NCI-H226 (cell line): ENCODE measurements at places on chromosomes 11 and 22.

- peak; percentile 61 for DNase-seq
These were observed 158.7 kb upstream of the SYT13 start for GRCh38 chr11:45444796-45445195.

GRCh38 chr11:109076870-109077269 lies 345.1 kb upstream of the C11orf87 start:
- DNase-seq: no peak

DNA sequence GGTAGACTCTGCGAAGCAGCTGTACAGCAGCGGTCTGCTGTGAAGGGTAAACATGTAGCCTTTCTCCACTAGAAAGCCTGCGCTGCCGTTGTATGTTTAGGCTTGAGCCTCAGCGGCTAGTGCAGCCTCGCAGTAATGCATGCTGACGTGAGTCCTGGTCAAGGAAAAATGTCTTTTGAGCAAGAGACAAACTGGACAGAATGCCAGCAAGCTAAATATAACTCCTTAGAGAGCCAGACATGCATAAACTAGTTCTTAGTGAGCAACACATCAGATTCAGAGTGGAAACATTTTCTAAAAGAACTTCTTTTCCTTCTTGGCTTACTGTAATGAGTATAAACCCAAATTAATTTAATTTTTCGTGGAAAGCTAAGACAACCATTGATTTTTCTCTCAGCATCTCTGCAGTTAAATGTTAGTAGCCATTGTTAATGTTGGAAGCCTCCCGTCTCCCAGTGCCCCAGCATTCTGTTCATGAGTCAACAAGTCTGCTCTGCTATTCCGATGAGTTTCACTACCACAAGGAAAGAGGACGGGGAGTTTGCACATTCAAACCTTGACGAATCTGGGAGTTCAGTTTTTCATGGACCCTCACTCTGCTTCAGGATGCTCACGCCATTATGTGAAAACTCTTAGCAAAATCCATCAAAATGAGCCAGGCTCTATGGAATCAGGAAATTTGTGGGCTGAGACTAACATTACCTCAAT lies 51.4 kb downstream of the JAM3 start:
- DNase-seq: no peak

DNA sequence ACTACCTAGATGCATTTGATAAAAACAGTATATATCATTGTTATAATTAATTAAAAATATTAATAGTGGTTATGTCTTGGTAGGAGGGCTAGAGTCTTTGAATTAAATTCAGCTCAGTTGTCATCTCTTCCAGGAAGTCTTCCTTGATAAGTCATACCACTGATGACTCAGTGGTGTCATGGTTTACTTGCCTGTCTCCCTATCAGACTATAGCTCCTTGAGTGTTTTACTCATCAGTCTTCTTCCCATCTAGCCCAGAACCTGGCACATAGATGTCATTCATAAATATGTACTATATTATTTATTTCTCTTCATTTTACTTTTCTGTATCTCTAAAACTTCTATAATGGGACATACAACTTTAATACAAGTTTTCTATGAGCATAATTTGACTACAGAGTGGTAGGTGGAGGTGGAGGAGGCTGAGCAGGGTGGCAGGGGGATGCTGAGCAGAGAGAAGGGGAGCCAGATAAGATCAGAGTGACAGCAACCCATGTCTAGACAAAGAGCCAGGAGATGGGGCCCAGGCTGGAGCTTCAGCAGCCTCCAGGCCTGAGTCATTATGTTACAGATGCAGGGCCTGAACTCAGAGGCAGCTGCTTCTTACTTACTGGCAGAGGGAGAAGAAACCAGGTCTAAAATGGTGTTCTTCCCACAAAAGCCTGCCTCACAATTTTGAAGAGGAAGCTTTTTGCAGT lies 82.3 kb upstream of the PHOX2A start:
- DNase-seq: peak; percentile 57

GRCh38 chr11:64715110-64715509 lies 7.9 kb downstream of the NRXN2 start:
- no peak for DNase-seq

- DNase-seq: peak; percentile 70
These were observed 452.0 kb upstream of the CCDC179 start for GRCh38 chr11:23311986-23312940.

GRCh38 chr11:81497202-81497804 lies 1236.4 kb downstream of the FAM181B start:
- DNase-seq: peak; percentile 1

GRCh38 chr11:117570701-117571100 lies 226.3 kb downstream of the DSCAML1 start:
- DNase-seq: no peak

GRCh38 chr11:19419021-19419750 lies 178.4 kb upstream of the E2F8 start:
- DNase-seq: peak; percentile 72

- DNase-seq: no peak
These were observed 9.8 kb downstream of the SCN4B start for GRCh38 chr11:118142809-118143208.

DNA sequence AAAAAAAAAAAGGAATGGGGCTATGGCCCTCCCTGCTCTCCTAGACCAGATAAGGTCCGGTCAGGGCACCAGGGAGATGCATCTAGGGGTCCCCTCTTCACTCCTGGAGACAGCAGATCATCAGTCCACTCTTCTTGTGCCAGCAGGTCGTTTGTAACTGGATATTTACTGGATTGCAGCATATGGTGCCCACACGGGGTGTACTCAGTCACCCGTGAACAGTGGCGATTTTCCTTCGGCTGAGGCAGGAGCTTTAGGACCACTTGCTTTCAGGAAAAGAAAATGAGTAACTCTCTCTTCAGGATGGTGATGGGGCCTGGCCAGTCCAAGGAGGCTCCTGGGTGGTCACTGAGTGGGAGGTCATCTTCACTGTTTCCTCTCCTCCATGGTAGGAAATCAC lies 38.3 kb upstream of the RAB1B start:
- no peak for DNase-seq

GRCh38 chr11:79219186-79220045 lies 221.4 kb downstream of the TENM4 start:
- no peak for DNase-seq

DNA sequence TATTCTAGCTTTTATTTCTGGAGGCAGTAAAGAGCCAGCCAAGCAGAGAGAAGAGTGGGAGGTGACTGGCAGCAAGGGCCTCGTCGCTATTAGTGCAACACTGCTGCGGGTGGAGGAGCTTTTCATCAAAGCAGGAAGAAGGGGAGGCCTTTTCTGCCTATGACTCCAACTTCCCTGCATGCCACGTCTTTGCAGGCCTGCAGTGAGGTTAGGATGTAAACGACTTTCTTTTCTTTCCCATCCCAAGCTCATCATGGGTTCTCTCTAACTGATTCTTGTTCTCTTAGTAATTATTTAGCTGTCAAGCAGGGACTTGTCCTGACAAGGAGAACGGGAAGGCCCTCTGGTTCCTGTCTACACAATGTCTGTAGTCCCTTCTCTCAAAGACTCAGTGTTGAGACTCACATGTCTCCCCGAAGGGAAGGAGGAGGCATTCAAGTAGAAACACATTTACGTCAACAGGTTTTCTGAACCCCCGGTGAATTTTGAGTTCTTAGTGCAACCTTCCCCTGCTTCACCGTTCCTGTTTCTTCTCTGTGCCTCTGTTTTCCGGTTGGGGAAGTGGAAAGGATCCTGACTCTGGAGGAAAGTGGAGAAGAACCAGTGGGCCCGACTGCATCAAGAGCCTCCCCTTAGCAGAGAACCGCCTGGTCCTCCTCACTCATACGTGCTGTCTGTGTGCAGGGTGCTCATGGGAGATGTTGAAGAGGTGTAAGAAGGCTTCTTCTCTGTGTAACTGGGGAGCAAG lies 56.9 kb downstream of the PACS1 start:
- no peak for DNase-seq

- no peak for DNase-seq
These were observed 22.5 kb upstream of the ALG8 start for GRCh38 chr11:78161962-78162371.

- DNase-seq: no peak
These were observed 188.0 kb upstream of the NCAM1 start for GRCh38 chr11:112773264-112773663.

GRCh38 chr11:7281079-7281478 lies 29.4 kb downstream of the SYT9 start:
- DNase-seq: peak; percentile 43

DNA sequence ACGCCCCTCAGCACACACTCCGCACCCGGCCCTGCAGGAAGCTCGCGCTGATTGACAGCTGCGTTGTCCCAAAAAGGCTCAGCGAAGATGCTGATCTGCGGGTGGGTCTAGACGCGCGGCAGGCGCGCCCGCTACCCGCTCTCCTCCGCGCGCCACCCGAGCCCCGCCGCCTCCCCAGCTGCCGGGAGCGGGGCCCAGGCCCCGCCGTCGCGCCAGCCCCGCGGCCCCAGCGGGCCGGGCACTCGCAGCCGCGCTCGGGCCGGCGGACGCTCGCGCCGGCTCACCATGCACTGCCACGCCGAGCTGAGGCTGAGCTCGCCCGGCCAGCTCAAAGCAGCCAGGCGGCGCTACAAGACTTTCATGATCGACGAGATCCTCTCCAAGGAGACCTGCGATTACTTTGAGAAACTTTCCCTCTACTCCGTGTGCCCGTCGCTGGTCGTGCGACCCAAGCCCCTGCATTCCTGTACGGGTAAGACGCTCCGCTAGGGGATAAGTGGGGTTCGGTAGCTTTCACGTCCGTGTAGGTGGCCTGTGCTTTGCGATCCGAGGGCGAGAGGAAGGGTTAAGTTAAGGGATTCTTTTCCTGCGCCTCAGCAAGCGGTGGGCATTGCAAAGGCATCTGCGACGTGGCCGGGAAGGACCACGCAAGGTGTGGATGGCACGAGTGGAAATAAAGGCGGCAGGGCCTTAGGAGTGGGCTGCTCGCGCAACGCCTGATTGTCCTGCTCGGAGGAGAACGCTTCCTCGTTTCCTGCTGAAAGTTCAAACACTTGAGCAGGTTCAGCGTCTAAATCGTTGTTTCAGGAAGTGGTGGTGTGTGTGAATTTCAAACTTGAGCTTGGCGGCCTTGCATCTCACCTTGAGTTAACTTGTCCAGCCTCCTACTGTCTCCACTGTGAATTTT lies at the start of gene BARX2:
BARX2 (plus strand) TSS at position 98 of the 907 bp plus-strand sequence; CDS start at position 286, 188 bp downstream.
- peak; percentile 67 for DNase-seq

DNA sequence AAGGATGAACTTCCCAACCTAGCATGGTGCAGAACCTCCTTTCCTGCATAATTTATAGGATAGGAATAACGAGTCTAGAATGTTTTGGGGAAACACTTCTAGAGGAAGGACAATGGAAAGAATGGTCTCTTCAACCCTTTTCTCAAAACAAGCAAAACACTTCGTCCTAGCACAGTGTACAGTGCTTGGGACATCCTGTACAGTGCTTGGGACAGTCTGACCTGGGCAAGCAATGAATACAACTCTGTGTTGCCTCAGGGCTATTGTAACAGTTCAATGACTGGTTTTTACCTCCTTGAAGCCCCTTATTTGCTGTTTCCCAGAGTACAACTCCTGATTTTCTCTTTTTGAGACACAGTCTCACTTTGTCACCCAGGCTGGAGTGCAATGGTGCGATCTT lies 1.6 kb upstream of the ADAMTS8 start:
- DNase-seq: no peak

GRCh38 chr11:131278472-131278871 lies 91.9 kb upstream of the NTM start:
- no peak for DNase-seq

DNA sequence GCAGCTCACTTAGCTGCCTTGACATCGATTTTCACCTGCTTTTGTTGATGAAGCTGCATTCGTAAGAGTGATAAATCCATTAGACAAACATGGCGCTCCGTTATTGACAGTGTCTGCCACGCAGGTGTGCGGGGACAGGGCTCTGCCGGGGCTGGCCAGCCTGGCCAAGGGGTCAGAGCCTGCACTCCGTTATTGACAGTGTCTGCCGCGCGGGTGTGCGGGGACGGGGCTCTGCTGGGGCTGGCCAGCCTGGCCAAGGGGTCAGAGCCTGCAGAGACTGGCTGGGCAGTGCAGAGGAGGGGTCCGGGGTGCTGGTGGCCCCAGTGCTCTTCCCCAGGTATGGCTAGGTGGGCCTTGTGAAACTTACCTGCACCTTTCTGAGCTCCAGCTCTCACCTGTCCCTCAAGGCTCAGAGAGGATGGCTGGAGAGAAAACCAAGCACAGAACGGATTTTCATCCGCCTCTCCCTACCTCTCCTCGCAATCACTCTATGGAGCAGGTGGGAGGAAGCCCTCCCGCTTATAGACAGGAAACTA lies 101.6 kb upstream of the B3GAT1 start:
- DNase-seq: no peak

- no peak for DNase-seq
These were observed 42.5 kb downstream of the INSC start for GRCh38 chr11:15157181-15157580.

DNA sequence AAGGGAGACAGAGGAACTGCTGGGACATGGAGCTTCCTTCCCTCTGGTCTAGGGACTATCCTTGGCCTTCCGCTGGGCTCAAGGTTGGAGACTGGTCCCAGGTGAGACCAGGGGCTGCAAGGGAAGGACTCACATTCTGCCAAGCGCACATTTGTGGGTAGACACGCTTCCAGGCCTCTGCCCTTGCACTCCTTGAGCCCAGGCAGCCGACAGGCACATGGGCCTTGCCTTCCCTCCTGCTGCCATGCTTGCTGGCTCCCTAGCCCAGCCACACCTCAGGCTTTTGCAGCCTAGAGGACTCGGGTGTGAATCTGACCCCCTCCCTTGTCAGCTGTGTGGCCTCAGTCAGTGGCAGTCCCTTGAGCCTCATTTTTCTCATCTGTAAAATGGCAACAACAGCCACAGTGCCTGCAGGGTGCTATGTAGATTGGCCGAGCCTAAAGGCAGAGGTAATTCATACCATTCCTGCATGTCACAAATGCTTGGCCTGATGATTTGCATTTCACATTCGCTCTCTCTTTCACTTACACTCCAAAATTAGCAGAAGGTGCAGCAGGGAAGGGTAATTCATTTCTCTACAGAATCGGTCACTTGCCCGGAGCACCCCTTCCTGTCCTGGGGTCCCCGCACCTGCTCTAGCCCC lies 57.6 kb upstream of the NECTIN1 start:
- DNase-seq: no peak

DNA sequence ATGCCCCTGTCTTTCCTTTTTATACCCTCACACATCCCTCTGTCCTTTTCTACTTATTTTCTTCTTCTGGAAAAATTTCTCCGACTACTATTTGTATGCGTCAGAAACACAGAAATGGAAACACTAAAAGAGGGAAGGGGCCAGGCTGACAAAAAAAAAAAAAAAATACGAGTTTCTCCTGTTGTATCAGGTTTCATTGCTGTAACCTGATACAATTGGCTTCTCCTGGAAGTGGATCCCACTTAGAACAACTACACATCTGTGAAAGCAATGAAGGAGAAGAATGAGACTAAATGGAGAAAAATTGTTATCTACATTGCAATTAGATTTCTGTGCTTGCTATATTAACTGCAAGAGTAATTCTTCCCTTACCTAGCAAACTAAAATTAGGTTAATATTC lies 393.9 kb downstream of the GUCY1A2 start:
- no peak for DNase-seq

DNA sequence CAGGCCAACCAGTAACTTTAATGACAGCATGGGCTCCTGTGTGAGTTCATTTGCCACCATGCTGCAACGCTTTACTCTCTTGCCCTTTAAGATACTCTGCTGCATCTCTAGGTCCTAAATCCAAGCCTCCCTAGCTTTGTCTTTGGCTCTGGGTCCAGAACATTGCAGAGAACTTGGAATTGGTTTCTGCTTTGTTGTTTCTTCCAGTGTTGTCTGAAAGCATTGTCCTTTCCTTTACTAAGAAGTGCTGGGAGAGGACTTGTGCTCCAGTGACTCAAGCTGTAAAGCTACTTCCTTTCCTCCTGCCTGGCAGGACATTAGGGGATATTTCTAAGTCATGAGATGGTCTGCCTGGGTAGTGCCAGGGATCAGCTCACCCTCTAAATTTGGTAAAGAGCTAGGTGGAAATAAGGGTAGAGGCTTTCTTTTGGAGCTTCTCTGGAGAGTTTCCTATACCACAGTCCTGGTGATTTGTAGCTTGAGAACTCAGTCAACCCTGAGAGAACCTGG lies 202.5 kb upstream of the CADM1 start:
- no peak for DNase-seq
